ENCODE measurements at places on chromosomes 12 and 14.

DNA sequence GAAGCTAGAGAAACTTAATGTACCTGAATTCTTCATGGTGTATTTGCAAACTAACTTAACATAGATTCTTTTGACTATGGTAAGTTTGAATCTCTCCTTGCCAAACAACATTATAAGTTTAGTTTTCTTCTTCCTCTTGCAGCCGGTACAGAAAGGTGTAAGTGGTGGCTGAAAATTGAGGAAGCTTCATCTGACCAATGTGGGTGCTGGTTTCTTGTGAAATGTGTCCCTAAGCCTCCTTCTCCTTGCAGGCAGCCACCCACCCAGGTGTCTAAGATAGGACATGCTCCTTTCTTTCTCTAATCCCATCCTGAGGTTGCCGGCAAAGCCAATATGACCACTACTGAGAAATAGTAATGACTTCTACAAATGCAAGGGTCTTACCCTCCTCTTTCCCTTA, 20.6 kb downstream of the GSG1 start:
- DNase-seq = no peak

DNA sequence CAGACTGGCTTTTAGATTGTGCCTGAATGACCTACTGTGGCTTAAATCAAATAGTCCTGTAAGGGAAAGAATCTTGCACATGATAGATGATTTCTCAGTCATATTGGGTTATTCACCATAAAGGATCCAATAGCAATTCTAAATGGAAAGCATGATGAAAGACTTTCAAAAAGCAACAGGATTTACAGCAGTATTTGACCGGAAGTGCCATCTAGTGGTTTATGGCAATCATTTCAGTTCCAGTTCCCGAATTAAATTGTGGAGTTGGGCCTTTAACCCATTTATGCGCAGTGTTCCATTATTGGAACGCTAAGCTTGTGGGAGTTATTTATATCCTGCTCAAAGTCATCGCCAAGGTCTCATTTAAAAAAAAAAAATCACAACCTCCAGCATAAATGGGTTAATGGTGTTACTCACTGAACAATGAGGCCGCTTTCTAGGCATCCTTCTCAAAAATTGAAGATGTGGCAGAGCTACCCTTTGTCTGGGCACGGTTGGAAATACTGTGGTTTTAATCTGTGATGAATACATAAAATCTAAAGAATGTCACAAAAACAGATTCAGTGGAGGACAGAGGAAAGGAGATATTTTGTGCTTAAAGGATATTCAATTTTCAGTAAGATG, 60.8 kb upstream of the REP15 start:
- DNase-seq = no peak

- no peak for DNase-seq
These were observed 63.9 kb downstream of the ITPK1 start for GRCh38 chr14:93051600-93052546.

DNA sequence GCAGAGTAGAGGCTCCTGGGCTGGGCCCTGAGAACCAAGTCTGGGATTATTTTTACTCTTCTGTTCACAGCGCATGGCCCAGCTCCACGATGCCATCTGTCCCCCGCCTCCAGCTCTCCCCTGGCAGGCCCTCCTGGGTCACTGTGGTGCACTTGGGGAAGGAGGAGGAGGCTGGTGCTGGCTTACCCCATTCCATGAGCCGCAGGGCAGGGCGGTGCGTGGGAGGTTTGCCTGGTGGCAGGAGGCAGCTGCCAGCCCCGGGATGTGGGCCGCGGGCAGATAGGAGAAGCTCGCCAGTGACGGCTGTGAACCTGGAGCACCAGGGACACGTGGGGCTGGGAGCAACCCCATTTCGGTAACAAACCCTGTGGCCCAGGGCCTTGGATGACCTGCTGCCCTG, 23.2 kb downstream of the TEAD4 start:
- DNase-seq = no peak

DNA sequence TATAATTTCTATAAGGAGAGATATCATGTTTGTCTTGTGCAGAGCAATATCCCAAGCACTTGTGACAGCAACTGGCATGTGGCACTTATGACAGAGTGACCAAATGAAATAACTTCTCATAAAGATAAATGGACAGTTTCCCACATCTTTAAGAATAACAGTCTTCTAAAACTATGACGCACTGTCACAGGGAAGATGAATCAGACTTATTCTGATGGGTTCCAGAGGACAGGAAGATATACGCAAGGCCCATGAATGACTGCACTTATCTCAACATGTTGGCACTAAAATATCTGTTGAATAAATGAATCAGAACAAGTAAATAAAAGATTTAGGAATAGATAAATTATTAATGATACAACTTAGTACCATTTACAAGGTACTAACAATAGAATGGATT, 465.8 kb upstream of the SYT1 start:
- no peak for DNase-seq

- DNase-seq = no peak
These were observed 172.4 kb upstream of the PWP1 start for GRCh38 chr12:107513184-107513583.

- DNase-seq = no peak
These were observed 19.5 kb downstream of the PIGH start for GRCh38 chr14:67580336-67581171.

GRCh38 chr12:53325511-53326061, 4.2 kb upstream of the AAAS start:
- no peak for DNase-seq

- no peak for DNase-seq
These were observed 8.8 kb upstream of the A2M start for GRCh38 chr12:9124383-9125031.

DNA sequence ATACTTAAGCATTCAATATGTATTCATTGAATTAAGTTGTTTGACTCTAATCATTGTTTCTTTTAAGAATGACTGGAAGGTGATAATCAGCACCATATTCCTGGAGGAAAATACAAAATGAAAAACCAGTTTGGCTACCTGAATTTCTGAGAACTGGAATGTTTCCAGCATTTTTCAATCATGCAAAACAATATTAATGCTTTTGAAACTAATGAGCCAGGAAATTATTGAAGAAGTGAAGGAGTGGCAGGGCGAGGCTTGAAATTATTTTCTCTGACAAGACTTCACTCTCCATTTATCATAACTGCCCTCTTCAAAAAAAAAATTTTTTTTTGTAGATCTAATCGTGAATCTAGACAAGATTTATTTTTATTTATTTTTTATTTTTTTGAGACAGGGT, 19.0 kb downstream of the TMEM19 start:
- no peak for DNase-seq

DNA sequence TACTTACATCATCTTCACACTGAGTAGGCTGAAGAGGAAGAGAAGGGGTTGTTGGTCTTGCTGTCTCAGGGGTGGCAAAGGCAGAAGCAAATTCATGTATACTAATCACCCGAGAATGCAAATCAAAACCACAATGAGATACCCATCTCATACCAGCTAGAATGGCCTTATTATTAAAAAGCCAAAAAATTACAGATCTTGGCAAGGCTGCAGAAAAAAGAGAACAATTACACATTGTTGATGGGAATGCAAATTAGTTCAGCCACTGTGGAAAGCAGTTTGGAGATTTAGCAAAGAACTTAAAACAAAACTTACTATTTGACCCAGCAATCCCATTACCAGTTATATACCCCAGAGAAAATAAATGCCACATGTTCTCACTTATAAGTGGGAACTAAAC, 154.9 kb downstream of the SEC23A start:
- DNase-seq = no peak

GRCh38 chr12:52614381-52615207, 3.8 kb downstream of the KRT73 start:
- peak; percentile 72 for DNase-seq

DNA sequence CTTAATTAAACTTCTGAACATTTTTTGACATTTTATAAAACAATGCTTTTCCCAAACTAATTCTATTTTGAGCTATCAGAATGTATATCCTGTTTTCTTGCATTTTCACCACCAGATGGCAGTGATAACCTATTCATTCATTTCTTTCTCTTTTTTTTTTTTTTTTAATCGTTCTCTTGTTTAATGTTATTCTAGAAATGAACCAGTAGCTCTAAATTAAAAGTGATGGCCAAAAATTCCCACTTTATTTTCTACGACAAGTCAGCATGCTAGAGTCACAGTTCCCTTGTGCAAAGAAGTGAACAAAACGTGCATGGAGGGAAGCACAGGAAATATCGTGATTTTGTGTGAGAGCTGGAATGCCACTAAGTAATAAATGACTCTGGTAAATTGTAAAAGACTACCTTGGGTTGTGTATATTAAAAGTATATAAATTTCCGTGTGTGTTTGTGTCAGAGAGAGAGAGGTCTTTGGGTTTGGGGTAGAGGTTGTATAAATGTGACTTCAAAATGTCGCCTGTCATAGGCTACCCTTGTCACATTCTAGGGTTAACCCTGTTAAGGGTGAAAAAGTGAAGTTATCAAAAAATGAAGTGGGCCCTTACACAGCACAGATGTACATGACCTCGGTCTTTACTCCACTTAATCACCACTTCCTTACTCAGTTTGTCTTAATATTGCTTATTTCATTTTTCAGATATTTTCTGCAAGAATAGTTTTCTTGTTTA, 40.4 kb upstream of the LDHB start:
- no peak for DNase-seq

DNA sequence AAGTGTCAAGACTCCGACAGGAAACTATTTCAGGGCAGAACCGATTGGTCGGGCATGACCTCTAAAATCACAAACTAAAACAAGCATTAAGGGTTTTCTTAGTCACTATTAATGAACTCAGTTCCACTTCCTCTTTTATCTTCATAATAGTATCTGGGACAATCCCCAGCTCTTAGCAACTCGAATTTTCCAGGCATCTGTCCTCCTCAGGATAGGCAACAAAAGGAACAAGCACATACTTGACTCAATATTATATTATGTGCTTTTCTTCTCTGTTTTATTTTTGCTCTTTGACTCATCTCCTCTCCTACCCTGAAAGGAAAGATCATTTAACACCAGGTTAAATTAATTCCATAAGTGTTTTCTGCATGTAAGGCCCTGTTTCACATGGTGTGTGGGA, 638.3 kb upstream of the TBX3 start:
- DNase-seq = no peak

- no peak for DNase-seq
These were observed 27.8 kb upstream of the NEDD1 start for GRCh38 chr12:96879301-96879700.

GRCh38 chr12:47004634-47005033, 74.8 kb upstream of the PCED1B start:
- no peak for DNase-seq

GRCh38 chr12:89192429-89192828, 159.9 kb downstream of the DUSP6 start:
- DNase-seq = no peak

DNA sequence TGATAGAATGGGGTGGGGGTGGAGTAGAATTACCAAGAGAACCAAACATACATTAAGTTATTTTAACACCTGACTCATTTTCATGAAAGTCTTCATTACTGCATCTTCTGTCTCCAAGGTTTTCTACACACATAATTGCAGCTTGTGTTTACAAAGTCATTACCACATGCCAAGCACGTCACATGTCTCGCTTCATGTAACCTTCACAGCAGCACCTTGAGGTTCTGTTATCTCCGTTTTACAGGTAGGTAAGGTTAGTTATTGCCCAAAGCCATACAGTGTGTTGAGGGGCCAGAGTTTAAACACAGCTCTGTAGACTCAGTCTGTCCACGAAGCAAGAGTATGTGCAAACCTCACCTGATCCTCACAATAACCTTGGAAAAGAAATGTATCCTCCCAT, 64.3 kb upstream of the RBM19 start:
- DNase-seq = no peak

- no peak for DNase-seq
These were observed 58.3 kb upstream of the RFLNA start for GRCh38 chr12:124236625-124237031.

- no peak for DNase-seq
These were observed 168.1 kb upstream of the DAAM1 start for GRCh38 chr14:59020382-59020781.

GRCh38 chr12:16347391-16348298, at the start of gene MGST1:
TSS of gene MGST1 (plus strand) at chr12:16347645. CDS start at chr12:16354253, 6,608 bp downstream.
- no peak for DNase-seq

GRCh38 chr12:94203796-94204195, 55.4 kb downstream of the PLXNC1 start:
- no peak for DNase-seq

DNA sequence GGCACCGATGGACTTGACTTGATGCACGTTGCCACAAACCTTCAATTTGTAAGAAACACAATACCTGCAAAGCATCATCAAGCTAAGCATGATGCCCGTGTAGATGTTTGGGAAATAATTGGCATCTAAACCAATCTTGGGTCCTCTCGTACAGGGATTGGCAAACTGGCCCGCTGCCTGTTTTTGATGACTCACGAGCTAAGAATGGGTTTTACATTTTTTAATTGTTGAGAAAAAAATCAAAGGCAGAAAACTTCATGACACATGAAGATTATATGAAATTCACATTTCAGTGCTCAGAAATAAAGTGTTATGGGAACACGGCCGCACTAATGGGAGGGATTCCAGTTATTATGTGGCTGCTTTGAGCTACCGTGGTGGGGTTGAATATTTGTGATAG, 10.9 kb downstream of the MTA1 start:
- no peak for DNase-seq

- no peak for DNase-seq
These were observed 93.0 kb downstream of the PPP1R12A start for GRCh38 chr12:79841878-79842265.

GRCh38 chr14:73591690-73592449, at the start of gene ACOT4:
TSS of gene ACOT4 (plus strand) at chr14:73591873. CDS start at chr14:73591960, 87 bp downstream.
- DNase-seq = no peak

GRCh38 chr14:101404426-101405170, 156.7 kb upstream of the DIO3 start:
- DNase-seq = no peak

DNA sequence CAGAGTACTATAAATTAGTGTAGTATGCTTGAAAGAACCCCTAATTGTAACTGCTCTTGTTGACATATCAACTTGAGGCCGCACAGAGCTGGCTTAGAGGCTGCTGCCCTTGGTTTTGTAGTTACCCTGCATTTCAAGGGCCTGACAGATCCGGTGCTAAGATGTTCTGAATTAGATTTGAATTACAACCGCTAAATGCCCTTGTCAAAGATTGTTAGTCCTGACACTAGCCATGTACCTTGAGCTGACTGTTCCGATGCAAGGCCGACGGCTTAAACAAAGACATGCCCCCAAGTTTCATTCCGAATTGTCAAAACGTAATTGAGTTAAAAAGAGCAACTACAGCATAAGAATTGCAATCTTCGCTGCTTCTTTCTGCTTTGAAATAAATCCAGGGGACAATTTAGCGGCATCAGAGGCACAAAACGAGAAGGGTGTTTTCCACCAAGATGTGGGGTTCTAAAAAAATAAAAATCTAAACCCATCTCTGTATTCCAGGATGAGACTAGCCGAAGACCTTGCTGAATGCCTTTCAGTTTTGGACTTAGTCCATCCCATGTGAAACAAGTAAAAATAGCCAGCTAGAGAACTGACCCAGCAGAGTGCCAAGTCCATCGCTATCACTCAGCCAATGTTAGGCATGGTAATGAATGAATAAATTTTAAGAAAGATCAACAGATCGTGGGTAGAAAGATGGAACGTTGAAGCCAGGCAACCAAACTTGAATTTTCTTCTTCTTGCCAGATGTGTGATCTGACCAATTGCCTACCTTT, 148.7 kb downstream of the DICER1 start:
- DNase-seq = no peak

GRCh38 chr14:103361867-103362266, 23.3 kb upstream of the MARK3 start:
- no peak for DNase-seq

Measured in vagina (tissue), 2 donors.